ENCODE measurements at places on chromosomes 6 and 20. TPM values are rescaled to one million over a fixed set of nuclear protein-coding genes. Genes with fewer than 3 reads are reported as not detected.

DNA sequence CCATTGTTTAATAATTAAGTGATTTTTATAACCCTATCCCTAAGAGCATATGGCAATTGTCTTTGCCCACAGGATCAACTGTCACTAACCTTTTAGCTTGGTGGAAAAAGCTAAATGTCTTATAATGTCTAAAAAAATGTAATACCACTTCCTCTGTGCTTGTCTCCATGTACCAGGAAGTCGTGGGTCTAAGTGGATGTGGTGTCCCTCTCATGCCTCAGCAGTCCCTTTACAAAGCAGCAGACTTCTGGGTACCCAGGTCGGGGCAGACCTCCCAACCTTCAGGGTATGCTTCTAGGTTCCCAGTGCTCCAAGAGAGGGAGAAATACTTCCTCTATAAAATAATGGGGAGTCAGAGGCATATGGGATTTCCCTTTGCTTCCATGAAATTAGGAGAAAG, 74.7 kb downstream of the ZHX3 start:
- DNase-seq, result no peak
- no peaks in the 10 kb centered on the region for H3K36me3 ChIP-seq
- peaks cover 26% of the 10 kb centered on the region for H3K4me1 ChIP-seq
- no peaks in the 10 kb centered on the region for H3K27me3 ChIP-seq
- H3K4me3 ChIP-seq, result no peak overlapping the region
- H3K27ac ChIP-seq, result no peak overlapping the region

- H3K27ac ChIP-seq, result peak overlapping the region; percentile 94
- peak overlapping the region; percentile 80 for H3K4me3 ChIP-seq
- H3K27me3 ChIP-seq, result no peaks in the 10 kb centered on the region
- H3K4me1 ChIP-seq, result peaks cover 11% of the 10 kb centered on the region
- DNase-seq, result peak; percentile 34
These were observed 1.2 kb upstream of the WRNIP1 start for GRCh38 chr6:2763876-2764540.

DNA sequence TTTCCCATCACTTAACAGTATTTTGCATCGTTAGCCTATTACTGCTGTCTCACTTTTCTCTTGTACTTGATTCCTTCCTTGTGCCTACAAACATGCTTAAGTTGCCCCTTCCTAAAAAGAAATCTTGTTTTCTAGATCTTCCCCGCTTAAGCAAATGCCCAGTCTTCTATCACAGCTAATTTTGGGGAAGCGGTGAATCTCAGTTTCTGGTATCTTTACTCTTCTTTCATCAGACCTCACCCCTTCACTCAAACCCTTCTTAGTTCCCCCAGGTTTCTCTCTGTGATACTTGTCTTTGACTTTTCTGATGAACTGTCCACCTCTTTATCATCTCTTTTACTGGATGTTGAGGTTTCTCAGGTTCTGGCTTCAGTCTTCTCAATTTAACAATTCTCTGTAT, 14.2 kb downstream of the VAPB start:
- DNase-seq, result no peak
- no peaks in the 10 kb centered on the region for H3K4me1 ChIP-seq
- H3K36me3 ChIP-seq, result no peaks in the 10 kb centered on the region
- H3K27ac ChIP-seq, result no peak overlapping the region
- H3K4me3 ChIP-seq, result no peak overlapping the region

DNA sequence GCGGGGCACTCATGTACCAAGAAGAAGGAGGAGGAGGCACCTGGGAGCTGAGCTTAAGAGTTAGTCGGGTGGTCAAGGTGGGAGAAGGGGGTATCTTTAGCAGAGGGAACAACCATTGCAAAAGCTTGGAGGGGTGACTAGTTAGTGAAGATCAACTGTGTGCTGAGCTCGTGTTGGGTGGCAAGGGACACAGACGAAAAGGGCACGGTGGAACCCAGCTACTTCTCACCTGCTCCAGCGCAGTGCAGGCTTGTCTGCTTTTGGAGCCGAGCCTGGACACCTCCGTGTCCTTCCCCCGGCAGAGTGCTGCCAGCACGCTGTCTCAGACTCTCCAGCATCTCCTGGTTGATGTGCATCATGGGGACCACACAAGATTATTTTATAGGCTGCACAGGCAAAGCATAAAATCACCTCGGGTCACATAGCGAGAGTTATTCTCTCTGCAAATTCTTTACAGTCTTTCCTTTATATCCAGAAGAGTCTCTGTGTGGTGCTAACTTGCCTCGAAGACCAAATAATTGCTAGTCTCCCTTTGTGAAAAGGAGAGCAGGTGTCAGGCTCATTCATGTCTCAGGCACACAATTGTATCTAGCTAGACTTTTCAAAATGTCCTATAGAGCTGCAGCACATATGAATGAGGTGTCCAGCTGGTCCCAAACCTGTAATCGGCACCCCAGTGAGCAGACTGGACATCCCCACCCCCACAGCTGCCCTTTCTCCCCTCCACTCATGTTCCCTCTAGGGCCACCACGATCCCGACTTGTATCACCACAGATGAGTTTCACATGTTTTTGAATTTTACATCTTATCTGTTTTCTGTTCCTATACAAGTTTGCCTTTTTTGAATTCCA, 123.4 kb downstream of the CEBPB start:
- no peak overlapping the region for H3K27ac ChIP-seq
- no peaks in the 10 kb centered on the region for H3K27me3 ChIP-seq
- H3K36me3 ChIP-seq, result no peaks in the 10 kb centered on the region

DNA sequence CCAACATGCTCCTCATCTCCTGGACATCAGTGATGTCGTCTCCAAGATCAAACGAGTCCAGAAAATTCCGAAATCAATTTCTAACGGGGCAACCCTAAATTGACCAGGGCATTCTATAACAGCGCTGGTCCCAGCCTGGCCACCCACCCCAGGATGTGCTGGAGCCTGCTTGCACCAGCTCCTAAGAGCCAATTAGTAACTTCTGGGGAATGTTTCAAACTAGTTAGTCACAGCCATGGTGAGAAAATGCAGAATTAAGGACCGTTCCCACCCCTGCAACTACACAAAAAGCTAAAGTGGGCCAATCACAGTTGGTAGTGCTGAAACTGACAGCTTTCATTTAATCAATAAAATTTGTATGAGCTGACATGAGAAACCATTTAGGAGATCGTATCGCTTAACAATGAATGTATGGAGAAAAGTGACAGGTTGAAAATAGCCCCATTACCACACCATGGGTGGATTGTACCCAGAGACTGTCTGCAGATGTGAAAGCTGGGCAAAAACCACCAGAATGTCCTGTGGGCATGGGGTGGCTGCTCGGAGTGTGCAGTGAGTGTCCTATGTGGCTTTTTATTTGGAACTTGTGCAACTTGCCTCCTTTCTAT, 165.7 kb upstream of the AFDN start:
- H3K27ac ChIP-seq, result peak overlapping the region; percentile 52
- no peaks in the 10 kb centered on the region for H3K36me3 ChIP-seq
- no peak for DNase-seq

BPIFB1 gene
- polyA plus RNA-seq, result 5.8 TPM

SLC17A1 gene
- 3.9 TPM for polyA plus RNA-seq

DNA sequence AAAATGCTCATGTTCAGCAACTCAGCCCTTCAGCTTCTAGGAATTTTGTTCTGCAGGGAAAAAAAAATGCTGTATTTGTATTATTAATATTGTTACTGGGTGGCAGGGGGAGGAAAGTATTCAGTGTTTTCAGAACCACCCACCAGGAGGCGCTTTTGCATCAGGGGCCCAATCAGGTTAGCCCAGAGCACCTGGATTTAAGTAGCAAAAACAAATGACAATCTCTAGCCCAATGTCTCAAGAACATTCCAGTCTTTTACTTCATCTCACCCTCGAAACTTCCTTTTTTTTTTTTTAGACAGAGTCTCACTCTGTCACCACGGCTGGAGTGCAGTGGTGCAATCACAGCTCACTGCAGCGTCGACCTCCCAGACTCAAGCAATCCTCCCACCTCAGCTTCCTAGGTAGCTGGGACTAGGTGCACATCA, 635 bp upstream of the C20orf203 start:
- no peaks in the 10 kb centered on the region for H3K36me3 ChIP-seq
- H3K27me3 ChIP-seq, result no peaks in the 10 kb centered on the region
- no peak overlapping the region for H3K27ac ChIP-seq
- no peak for DNase-seq
- peaks cover 17% of the 10 kb centered on the region for H3K4me1 ChIP-seq
- no peak overlapping the region for H3K4me3 ChIP-seq

SLC22A2 gene
- 0.34 TPM for polyA plus RNA-seq

- no peaks in the 10 kb centered on the region for H3K27me3 ChIP-seq
- DNase-seq, result no peak
- H3K4me1 ChIP-seq, result no peaks in the 10 kb centered on the region
- no peaks in the 10 kb centered on the region for H3K36me3 ChIP-seq
- H3K27ac ChIP-seq, result no peak overlapping the region
These were observed 3.3 kb downstream of the PLN start for GRCh38 chr6:118551063-118552053.

TEAD3 gene
- polyA plus RNA-seq, result 16.2 TPM

GRCh38 chr6:16575655-16576054, 185.6 kb downstream of the ATXN1 start:
- no peak for DNase-seq
- no peaks in the 10 kb centered on the region for H3K36me3 ChIP-seq
- no peaks in the 10 kb centered on the region for H3K27me3 ChIP-seq
- H3K4me3 ChIP-seq, result no peak overlapping the region
- H3K4me1 ChIP-seq, result no peaks in the 10 kb centered on the region

DNA sequence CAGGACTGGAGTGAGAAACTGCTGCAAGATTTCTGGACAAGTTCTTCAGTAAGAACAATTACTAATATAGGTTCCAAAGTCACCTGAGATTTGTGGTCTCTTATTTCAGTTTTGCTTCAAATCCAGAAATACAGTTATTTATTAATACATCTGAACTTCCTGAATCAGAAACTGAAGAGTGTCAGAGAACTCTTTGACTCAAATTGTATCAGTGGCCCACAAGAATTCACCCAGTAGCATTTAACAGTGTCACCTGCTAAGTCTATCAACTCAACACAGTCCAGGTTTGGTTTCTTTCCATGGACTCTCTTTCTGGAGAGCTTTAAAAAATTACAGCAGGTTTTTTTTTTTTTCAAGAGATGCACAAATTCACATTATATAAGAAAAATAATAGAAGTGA, 18.8 kb upstream of the NHSL1 start:
- no peak for DNase-seq
- no peaks in the 10 kb centered on the region for H3K27me3 ChIP-seq
- H3K4me1 ChIP-seq, result no peaks in the 10 kb centered on the region
- no peak overlapping the region for H3K27ac ChIP-seq
- no peaks in the 10 kb centered on the region for H3K36me3 ChIP-seq

DNA sequence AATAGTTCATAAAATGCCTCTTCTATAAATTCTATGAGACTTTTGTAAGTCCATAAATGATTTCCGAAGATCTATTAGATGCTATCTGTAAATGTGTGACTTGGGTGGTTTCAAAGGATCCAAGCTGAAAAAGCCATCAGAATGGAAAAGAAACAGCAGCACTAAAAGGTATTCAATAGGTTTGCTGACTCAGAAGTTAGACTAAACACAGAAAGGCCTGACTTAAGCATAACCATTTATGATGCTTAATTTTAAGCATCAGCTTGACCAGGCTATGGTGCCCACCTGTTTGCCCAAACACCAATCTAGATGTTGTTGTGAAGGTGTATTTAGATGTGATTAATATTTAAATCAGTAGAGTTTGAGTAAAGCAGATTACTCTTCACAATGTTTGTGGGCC, 513.5 kb downstream of the TFAP2A start:
- H3K4me3 ChIP-seq, result no peak overlapping the region
- H3K4me1 ChIP-seq, result no peaks in the 10 kb centered on the region
- no peaks in the 10 kb centered on the region for H3K36me3 ChIP-seq
- H3K27ac ChIP-seq, result no peak overlapping the region

DNA sequence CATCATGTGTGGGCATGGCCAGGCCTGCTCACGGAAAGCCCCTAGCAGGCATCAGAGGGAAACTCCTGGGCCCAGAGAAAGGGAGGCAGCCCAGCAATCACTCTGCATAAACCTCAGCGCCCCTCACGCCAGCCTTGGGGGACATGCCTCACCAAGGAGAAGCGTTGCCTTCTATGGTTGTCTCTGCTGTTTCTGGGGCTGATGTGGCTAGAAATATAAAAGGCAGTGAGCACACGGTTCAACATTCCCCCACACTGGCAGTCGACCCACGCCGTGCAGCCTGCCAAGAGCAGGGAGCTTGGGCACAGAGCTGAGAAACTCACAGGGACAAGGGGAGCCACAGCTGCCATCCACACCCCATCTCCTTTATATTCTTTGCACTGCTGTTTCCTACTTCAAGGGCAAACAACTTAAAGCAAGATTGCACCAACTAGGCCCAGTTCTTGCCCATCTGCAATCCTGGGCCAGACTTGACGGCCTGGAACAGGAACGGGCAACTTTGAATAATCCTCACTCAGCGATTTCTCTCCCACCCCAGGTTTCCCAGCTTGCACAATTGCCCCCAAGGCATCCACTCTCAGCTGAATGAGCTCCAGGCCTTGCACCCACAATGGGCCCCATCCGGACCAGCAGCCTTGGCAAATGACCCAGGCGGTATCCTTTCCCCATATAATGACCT, 35.5 kb upstream of the FOXC1 start:
- no peaks in the 10 kb centered on the region for H3K27me3 ChIP-seq
- H3K4me3 ChIP-seq, result no peak overlapping the region
- H3K27ac ChIP-seq, result no peak overlapping the region
- peaks cover 28% of the 10 kb centered on the region for H3K4me1 ChIP-seq
- DNase-seq, result no peak

DNA sequence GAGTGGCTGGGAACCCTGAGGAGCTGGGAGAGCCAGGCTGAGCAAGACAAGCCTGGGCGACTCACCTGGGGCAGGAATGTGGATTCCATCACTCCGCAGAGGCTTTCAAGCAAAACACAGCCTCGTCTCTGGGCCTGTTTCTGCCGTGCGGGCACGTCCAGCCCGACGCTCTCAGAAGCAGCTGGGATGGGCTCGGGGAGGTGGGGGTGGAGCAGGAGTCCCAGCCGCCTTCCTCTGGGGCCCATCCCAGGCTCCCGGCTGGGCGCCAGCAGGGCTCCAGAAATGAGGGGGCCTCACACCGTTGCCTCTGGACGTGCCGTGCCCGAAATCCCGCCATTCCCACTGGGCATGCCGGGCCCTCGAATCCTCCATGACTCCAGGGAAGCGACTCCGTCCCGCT, 8.7 kb upstream of the RPS21 start:
- no peaks in the 10 kb centered on the region for H3K36me3 ChIP-seq
- H3K27me3 ChIP-seq, result no peaks in the 10 kb centered on the region
- peaks cover 69% of the 10 kb centered on the region for H3K4me1 ChIP-seq
- H3K4me3 ChIP-seq, result no peak overlapping the region
- H3K27ac ChIP-seq, result no peak overlapping the region

EYS gene
- 2.8 TPM for polyA plus RNA-seq

DNA sequence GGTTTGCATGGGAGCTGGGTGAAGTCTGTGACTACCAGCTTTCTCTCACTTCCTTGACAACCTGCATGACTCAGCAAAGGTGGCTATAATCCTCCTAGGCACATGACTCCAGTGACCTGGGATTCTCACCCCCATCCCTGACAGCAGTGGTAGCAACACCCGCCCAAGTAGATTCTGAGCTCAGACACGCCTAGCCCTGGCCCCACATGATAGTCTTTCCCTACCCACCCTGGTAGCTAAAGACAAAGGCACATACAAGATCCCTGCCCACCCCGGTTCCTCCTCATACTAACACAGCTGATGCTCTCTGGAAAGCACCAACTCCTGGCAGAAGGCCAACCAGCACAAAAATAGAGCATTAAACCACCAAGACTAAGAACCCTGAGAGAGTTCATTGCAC, 25.9 kb upstream of the CRISP1 start:
- no peak overlapping the region for H3K4me3 ChIP-seq
- H3K27ac ChIP-seq, result no peak overlapping the region
- no peak for DNase-seq
- no peaks in the 10 kb centered on the region for H3K36me3 ChIP-seq
- H3K4me1 ChIP-seq, result no peaks in the 10 kb centered on the region
- no peaks in the 10 kb centered on the region for H3K27me3 ChIP-seq

All from testis (tissue), 5 donors.